Motor neuron (in vitro differentiated cells): ENCODE measurements at places on chromosomes 4 and X. TPM values are rescaled to one million over a fixed set of nuclear protein-coding genes. Genes with fewer than 3 reads are reported as not detected.

The SMIM43 gene
- 0.58 and 0.90 TPM in 2 replicates for total RNA-seq

The CORIN gene
- 0.25 and 0.32 TPM in 2 replicates for total RNA-seq

The LRAT gene
- 0.27 and 1.7 TPM in 2 replicates for total RNA-seq

The TSPAN6 gene
- 31.9 and 40.7 TPM in 2 replicates for total RNA-seq

The FGF5 gene
- 0.10 and 0.16 TPM in 2 replicates for total RNA-seq

GRCh38 chrX:34288782-34289181, 156.7 kb upstream of the FAM47A start:
- ATAC-seq: no peak

- ATAC-seq: no peak
Measured at GRCh38 chr4:147837435-147837834, 105.5 kb downstream of the ARHGAP10 start.

- no peak for ATAC-seq
Measured at GRCh38 chr4:80611678-80611979, 276.1 kb downstream of the CFAP299 start.

GRCh38 chr4:89247951-89248350, 59.6 kb downstream of the GPRIN3 start:
- no peak for ATAC-seq

GRCh38 chr4:121958777-121959176, 6.9 kb upstream of the TRPC3 start:
- no peak for ATAC-seq

DNA sequence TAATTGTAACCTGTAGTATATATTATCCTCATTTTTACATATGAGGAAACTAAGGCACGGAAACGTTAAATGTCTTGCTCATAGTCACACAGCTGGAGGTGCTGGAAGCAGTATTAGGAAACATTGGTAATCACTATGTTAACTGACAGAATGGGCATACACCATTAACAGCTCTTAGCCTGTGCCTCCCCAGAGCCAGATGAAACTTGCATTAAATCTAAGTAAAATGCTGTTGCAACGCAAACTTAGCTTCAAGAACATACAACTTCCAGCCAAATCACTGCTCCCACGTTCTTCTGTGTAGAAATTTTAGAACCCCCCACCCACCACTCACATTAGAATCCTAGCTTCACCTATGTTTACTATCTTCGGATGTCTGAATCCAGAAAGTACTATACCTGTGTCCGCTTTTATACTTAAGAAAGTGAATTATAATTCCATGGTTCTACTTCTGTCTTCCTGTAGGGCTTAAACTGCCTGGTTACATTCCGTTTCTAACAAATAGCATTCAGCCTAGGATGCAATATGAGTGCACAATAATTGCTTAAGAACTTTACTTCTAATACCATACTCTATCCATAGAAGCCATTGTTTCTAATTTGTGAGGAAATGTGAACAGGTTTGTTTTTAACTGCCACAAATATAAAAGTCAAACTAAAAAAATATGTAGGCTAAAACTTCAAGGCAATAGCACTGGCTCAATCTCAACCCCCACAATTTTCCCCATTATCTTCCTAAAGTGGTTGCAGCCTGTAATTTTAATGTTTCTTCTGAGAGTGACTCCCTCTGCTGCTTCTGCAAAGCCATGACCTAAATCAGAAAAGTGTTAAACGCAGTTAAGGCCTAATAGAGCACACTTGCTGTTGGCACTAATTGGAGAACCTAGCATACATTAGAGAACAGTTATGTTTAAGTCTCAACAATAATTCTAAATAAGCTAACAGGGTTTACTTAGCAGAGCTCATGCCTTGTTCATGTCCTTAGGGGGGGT, 4.4 kb downstream of the UNC5C start:
- no peak for ATAC-seq

DNA sequence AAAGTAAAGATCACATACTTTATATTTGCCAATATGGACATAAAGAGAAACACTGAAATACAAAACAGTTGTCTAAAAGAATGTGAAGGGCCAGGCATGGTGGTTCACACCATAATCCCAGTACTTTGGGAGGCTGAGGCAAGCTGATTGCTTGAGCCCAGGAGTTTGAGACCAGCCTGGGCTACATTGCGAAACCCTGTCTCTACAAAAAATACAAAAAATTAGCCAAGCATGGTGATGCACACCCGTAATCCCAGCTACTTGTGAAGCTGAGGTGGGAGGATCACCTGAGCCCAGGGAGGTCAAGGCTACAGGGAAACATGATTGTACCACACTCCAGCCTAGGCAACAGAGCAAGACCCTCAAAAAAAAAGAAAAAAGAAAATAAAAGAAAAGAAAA, 11.8 kb downstream of the RBM47 start:
- no peak for ATAC-seq

DNA sequence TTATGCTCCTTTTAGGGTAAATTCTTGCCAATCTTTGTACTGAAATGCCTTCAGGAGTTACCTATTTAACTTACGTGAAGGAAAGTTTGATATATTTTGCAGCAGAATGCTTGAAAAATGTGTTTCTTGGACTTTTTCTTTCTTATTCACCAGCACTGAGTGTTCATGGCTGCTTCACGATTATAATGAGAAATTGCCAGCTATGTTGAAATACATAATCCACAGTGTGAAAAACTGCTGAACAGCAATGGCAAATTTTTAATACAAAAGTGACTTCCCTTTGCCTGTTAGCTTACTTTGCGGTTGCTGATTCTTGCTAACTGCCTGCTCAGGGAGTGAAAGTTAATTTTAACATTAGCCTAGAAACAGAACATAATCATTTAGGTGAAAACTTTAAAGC, 153.8 kb upstream of the SLC4A4 start:
- ATAC-seq: no peak
